ENCODE measurements at places on chromosomes 16 and 17. TPM values are rescaled to one million over a fixed set of nuclear protein-coding genes. Genes with fewer than 3 reads are reported as not detected.

The C17orf100 gene
- total RNA-seq = 1.5 TPM

The HCRT gene
- total RNA-seq = not detected

- no peaks in the 10 kb centered on the region for H3K27me3 ChIP-seq
- DNase-seq = no peak
- H3K4me1 ChIP-seq = peaks cover 6% of the 10 kb centered on the region
- no peak overlapping the region for H3K27ac ChIP-seq
Measured at GRCh38 chr17:35944151-35944550, 638 bp upstream of the LYZL6 start.

DNA sequence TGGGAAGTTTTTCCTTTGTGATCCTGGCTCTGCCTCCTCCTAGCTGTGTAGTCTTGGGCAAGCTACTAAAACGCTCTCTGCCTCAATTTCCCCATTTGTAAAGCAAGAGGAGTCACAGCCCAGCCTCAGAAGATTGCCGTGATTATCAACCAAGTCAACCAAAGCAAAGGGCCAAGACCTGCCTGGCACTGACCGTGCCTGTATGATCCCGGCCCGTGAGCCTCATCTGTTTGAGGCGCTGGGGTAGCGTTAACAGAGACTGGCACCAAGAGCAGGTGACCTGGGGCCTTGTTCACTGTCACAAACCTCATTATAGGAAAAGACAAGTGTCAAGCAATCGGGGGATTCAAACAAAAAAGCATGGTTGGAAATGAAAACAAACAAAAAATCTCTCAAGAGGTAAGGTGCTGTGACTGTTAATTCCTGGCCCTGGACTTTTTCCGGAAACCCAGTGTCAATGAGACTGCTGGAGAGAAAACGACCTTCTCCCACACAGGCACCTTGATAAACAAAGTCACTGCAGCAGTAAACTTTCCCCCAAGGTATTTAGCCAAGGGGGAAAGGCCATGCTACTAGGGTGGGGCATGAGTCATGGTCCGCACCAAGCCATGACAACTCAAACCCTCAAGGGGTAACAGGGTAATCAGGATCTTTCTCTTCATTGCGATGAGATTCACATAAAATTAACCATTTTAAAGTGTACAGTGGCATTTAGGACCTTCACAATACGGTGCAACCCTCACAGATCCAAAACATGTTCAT, 5.4 kb downstream of the MEAK7 start:
- peaks cover 4% of the 10 kb centered on the region for H3K4me1 ChIP-seq
- H3K4me3 ChIP-seq = no peak overlapping the region
- H3K36me3 ChIP-seq = peaks cover 12% of the 10 kb centered on the region
- DNase-seq = no peak

GRCh38 chr17:80413771-80414507, 1.0 kb upstream of the ENDOV start:
- DNase-seq = no peak
- H3K36me3 ChIP-seq = no peaks in the 10 kb centered on the region
- H3K27me3 ChIP-seq = peaks cover 7% of the 10 kb centered on the region

DNA sequence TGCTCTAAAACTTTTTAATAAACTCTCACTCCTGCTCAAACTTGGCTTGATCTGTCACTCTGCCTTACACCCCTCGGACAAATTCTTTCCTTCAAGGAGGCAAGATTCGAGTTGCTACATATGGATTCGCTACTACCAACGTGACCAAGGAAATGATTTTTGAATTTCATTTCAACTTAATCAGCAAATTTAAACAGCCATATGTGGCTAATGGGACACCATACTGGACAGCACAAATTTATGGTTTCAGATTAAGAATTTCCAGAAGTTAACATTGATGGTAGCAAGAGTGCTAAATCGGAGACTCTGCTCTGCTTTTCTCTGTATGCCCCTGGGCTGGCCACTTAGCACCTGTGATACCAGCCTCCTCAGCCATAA, 318.2 kb upstream of the PSMD7 start:
- H3K27ac ChIP-seq = no peak overlapping the region
- H3K27me3 ChIP-seq = no peaks in the 10 kb centered on the region
- H3K4me3 ChIP-seq = no peak overlapping the region

GRCh38 chr16:74724820-74725549, 24.3 kb upstream of the MLKL start:
- H3K4me1 ChIP-seq = peaks cover 6% of the 10 kb centered on the region
- DNase-seq = no peak
- no peak overlapping the region for H3K4me3 ChIP-seq
- no peak overlapping the region for H3K27ac ChIP-seq
- H3K36me3 ChIP-seq = no peaks in the 10 kb centered on the region

GRCh38 chr17:67400193-67400592, 23.1 kb downstream of the PITPNC1 start:
- H3K27me3 ChIP-seq = no peaks in the 10 kb centered on the region
- H3K27ac ChIP-seq = peak overlapping the region; percentile 99
- H3K4me1 ChIP-seq = peaks cover 62% of the 10 kb centered on the region
- H3K36me3 ChIP-seq = peaks cover 4% of the 10 kb centered on the region
- H3K4me3 ChIP-seq = peak overlapping the region; percentile 87

- no peaks in the 10 kb centered on the region for H3K36me3 ChIP-seq
- H3K27me3 ChIP-seq = no peaks in the 10 kb centered on the region
- H3K27ac ChIP-seq = no peak overlapping the region
- DNase-seq = no peak
Measured at GRCh38 chr17:48487221-48487620, 43.6 kb downstream of the HOXB1 start.

- H3K36me3 ChIP-seq = no peaks in the 10 kb centered on the region
- H3K4me3 ChIP-seq = no peak overlapping the region
- H3K27me3 ChIP-seq = no peaks in the 10 kb centered on the region
- DNase-seq = no peak
Measured at GRCh38 chr17:15039366-15039765, 225.8 kb downstream of the PMP22 start.

GRCh38 chr16:65697521-65697920, 575.7 kb upstream of the CDH11 start:
- peaks cover 2% of the 10 kb centered on the region for H3K27me3 ChIP-seq
- DNase-seq = no peak
- H3K4me3 ChIP-seq = no peak overlapping the region
- H3K27ac ChIP-seq = no peak overlapping the region
- no peaks in the 10 kb centered on the region for H3K36me3 ChIP-seq
- no peaks in the 10 kb centered on the region for H3K4me1 ChIP-seq

DNA sequence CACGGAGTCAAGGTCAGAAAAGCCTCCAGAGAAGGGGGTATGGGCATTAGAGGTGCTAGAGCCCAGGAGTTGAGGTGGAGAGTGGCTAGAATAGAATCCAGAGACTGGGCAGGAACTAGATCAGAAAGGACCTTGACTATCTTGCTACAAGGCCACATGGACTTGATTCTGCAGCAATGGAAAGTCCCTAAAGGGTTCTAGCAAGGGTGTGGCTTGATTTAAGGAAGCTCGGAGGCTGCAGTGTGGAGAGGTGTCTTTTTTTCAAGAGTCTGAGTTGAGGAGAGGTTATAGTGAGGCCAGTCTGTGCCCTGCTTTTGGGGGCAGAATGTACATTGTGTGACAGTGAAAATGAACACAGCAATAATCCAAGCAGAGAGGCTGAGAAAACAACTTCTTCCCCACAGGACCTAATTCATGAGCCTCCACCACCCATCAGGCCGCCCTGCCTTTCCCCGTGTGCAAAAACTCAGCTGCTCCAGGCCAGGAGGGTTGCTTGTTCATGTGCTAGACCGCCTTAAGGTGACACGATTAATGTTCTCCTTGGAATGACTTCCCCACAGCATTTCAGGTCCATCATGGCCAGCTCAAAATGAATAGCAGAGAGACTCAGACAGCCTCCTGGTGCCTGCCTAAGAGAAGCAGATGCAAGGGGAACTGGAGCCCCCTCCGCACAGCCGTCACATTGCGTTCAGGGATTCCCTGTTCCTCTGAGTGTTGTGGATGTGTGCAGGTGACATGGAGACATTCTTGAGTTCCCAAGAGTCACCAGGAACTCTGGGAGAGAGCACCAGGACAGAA, 8.7 kb upstream of the BEAN1 start:
- no peak overlapping the region for H3K27ac ChIP-seq
- H3K36me3 ChIP-seq = no peaks in the 10 kb centered on the region
- no peak overlapping the region for H3K4me3 ChIP-seq
- no peak for DNase-seq
- peaks cover 7% of the 10 kb centered on the region for H3K27me3 ChIP-seq

DNA sequence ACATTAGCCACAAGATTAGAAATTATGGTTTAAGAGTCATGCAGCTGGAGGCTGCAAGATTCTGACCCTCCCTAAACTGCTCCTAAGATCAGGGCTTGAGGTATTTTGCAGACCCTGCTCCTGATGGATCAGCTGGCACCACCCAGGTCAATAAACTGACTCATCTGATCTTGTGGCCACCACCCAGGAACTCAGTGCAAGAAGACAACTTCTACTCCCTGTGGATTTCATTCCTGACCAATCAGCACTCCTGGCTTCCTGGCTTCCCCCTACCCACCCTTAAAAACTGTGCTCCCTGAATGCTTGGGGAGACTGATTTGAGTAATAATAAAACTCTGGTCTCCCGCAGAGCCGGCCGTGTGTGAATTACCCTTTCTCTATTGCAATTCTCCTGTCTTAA, 25.0 kb upstream of the MILR1 start:
- peaks cover under 1% of the 10 kb centered on the region for H3K4me1 ChIP-seq
- H3K36me3 ChIP-seq = no peaks in the 10 kb centered on the region
- peaks cover 8% of the 10 kb centered on the region for H3K27me3 ChIP-seq
- no peak for DNase-seq

GRCh38 chr16:85717393-85718152, 28.8 kb upstream of the GINS2 start:
- no peaks in the 10 kb centered on the region for H3K36me3 ChIP-seq
- no peak for DNase-seq
- H3K27ac ChIP-seq = no peak overlapping the region
- H3K4me1 ChIP-seq = no peaks in the 10 kb centered on the region
- no peak overlapping the region for H3K4me3 ChIP-seq

- no peaks in the 10 kb centered on the region for H3K27me3 ChIP-seq
- no peaks in the 10 kb centered on the region for H3K36me3 ChIP-seq
- no peak for DNase-seq
Measured at GRCh38 chr17:80546267-80546666, 1.6 kb downstream of the RPTOR start.

DNA sequence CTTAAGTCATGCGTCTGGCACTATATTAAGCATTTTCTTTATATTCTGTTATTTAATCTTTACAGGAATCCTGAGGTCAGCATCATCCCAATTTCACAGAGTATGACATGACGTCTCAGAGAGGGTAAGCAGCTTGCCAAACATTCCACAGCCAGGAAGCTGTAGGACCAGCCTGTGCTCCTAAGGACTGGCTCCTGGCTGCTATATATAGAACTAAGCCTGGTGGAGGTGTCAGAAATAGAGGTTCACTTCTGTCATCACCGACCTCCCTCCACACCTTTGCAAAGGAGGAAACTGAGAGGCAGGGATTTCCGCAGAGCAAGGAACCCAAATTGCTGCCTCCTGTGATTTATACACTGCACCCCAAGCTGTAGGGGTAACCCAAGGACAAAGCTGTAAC, 37.9 kb upstream of the NDRG4 start:
- no peak overlapping the region for H3K4me3 ChIP-seq
- H3K36me3 ChIP-seq = no peaks in the 10 kb centered on the region
- DNase-seq = no peak
- peaks cover 4% of the 10 kb centered on the region for H3K4me1 ChIP-seq
- H3K27me3 ChIP-seq = peaks cover 17% of the 10 kb centered on the region

- no peak overlapping the region for H3K4me3 ChIP-seq
- no peaks in the 10 kb centered on the region for H3K27me3 ChIP-seq
- H3K4me1 ChIP-seq = no peaks in the 10 kb centered on the region
- no peak overlapping the region for H3K27ac ChIP-seq
- no peaks in the 10 kb centered on the region for H3K36me3 ChIP-seq
- no peak for DNase-seq
Measured at GRCh38 chr16:63982110-63982509, 1139.8 kb downstream of the CDH11 start.

GRCh38 chr16:84486551-84487235, 17.8 kb downstream of the MEAK7 start:
- H3K27ac ChIP-seq = no peak overlapping the region
- H3K4me1 ChIP-seq = peaks cover 3% of the 10 kb centered on the region
- DNase-seq = no peak
- peaks cover 5% of the 10 kb centered on the region for H3K36me3 ChIP-seq

DNA sequence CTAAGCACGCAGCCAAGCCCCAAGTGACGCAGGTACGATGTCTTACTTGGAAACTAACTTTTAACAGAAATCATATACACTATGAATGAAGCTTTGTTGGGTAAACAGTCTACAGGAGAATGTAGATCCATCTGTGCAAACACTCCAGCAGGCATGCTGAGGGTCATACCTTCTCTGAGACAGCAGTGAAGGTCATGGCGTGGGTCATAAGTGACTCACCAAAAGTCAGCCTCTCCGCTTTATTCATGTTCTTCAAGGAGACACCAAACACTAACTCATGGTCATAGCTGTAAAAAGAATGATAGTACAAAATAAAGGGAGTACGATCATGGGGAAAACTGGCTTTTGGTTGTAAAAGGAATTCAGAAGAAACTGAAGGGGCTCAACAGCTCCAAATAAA, 20.6 kb downstream of the BLMH start:
- H3K27me3 ChIP-seq = no peaks in the 10 kb centered on the region
- H3K27ac ChIP-seq = no peak overlapping the region

GRCh38 chr16:10922328-10923145, 19.7 kb downstream of the DEXI start:
- peaks cover 4% of the 10 kb centered on the region for H3K4me1 ChIP-seq
- no peak overlapping the region for H3K4me3 ChIP-seq
- DNase-seq = no peak
- H3K27me3 ChIP-seq = no peaks in the 10 kb centered on the region

DNA sequence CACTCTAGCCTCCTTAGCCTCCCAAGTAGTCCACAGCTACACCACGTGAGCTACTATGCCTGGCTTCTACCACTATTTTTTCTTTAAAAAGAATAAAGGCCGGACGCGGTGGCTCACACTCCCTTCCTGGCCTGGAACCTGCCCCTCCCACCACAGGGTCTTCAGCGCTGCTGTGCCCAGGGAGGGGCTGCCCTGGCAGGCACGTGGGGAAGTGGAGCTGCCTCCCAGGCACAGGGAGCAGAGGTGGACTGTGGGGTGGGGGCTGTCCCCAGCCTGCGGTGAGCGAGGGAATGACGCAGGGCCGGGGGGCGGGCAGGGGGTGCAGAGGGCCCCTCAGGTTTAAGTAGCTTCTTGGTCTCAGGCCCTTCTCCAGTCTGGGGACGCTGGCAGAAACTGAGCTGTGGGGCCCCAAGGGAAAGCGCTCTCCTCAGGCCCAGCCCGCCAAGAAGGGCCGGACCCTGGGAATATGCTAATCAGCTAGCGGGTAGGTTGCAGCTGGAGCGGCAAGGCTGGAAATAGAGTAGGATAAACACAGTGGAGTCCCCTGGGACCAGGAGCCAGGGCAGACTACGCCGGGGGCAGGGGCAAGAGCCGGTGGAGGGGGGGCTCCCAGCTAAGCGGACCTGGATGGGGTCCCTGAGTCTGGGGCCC, 46.8 kb downstream of the TIMM22 start:
- H3K4me1 ChIP-seq = peaks cover 23% of the 10 kb centered on the region
- H3K4me3 ChIP-seq = no peak overlapping the region
- no peak for DNase-seq
- no peak overlapping the region for H3K27ac ChIP-seq
- H3K36me3 ChIP-seq = peaks cover 14% of the 10 kb centered on the region
